ENCODE measurements at places on chromosomes 7 and 10.

- no peak for DNase-seq
These were observed 84.4 kb upstream of the NANOS1 start for GRCh38 chr10:118944959-118945633.

DNA sequence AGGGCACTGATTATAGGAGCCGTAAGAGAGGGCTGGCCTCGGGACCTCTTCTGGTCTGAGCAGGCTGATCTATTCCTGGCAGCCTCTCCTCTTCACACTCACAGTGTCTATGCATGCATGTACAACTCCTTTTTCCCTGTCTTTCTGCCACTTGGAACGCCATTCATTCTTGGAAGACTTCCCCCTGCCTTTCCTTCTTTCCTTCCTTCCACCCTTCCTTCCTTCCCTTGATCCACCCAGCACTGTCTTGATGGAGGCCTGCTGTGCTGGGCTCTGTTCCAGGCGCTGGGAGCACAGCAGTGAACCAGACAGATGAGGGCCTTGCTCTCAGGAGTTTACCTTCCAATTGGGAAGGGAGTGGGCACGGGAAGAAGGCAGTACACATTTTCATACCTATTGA is 114.8 kb downstream of the SH3PXD2A start:
- DNase-seq = no peak

DNA sequence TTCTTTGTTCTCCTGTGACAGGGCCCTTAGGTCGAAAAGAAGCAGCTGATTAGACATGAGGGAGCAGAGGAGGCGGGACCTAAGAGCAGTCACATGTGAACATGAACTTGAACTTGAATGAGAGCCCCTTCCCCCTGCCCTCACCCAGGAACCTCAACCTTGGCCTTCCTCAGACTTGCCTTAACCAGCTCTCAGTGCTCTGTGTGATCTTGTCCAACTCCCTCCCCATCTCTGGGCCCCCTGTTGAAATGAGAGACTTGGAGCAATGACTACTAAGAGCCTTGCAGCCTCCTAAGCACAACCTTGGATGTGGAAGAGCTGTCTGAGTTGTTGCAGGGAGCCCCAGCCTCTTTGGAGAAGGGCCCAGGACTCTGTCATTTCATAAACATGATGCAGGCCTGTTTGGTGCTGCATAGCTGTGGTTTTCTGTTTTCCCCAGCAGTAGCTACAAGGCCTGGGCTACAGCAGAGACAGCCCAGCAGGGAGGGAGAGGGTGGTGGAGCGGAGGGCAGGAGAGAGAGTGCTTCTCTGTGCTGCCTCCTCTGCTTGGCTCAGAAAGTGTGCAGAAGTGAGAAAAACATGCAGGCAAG is 123.9 kb upstream of the ZMIZ1 start:
- peak; percentile 95 for DNase-seq

- no peak for DNase-seq
These were observed 16.9 kb upstream of the CDK14 start for GRCh38 chr7:90579181-90579688.

GRCh38 chr7:17844022-17844421 is 96.3 kb downstream of the SNX13 start:
- DNase-seq = no peak

DNA sequence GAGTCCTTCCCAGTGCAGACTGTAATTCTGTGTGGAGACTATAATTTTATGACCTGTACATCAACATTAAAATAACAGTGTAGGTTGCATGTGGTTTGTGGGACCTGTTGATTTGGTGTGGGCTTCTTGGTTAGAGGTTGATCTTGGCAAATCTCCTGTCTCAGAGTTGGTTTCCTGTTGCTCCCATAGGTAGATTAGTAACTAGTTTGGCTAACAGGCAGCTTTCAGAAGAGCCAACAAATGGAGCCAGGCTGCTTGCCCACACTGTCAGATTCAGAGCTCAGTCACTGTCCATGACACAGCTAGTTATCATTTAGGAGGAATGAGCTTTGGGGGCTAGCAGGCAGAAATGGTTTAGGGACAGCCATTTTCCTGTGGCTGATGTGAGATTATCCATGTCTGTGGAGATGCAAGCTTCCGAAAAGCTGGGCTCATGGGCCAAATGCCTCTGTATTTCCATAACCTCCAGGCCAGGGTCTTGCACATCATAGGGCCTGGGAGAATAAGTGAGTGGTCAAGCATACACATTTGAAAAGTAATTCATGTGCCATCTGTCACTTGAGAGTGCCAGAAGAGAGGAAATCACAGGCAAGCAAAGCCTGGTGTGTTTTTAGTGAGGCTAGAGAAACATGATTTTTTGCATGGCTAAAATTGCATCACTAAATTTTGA is 33.4 kb downstream of the CCM2 start:
- no peak for DNase-seq

- no peak for DNase-seq
These were observed 821.2 kb downstream of the CNTNAP2 start for GRCh38 chr7:146937836-146938235.

GRCh38 chr7:150756166-150756565 is 18.9 kb downstream of the GIMAP5 start:
- no peak for DNase-seq

GRCh38 chr10:10198363-10198762 is 819.3 kb upstream of the CELF2 start:
- DNase-seq = no peak

DNA sequence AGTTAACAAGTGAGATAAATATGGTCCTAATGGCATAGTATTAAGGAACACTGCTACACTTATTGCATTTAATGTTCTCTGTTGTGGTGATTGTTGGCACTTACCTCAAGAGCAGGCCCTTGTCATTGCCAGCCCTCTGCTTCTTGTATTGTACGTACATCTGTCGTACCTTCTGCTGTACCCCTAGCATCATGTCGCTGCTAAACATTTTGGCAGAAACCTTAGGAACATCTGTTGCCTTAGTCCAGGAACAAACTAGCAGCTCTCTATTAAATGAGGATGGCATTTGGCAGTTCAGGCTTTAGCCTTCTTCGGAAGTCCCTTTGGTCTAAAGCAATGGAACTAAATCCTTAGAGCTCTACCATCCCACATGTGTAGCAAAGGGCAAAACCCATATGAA is 47.6 kb downstream of the PRKG1 start:
- DNase-seq = no peak

DNA sequence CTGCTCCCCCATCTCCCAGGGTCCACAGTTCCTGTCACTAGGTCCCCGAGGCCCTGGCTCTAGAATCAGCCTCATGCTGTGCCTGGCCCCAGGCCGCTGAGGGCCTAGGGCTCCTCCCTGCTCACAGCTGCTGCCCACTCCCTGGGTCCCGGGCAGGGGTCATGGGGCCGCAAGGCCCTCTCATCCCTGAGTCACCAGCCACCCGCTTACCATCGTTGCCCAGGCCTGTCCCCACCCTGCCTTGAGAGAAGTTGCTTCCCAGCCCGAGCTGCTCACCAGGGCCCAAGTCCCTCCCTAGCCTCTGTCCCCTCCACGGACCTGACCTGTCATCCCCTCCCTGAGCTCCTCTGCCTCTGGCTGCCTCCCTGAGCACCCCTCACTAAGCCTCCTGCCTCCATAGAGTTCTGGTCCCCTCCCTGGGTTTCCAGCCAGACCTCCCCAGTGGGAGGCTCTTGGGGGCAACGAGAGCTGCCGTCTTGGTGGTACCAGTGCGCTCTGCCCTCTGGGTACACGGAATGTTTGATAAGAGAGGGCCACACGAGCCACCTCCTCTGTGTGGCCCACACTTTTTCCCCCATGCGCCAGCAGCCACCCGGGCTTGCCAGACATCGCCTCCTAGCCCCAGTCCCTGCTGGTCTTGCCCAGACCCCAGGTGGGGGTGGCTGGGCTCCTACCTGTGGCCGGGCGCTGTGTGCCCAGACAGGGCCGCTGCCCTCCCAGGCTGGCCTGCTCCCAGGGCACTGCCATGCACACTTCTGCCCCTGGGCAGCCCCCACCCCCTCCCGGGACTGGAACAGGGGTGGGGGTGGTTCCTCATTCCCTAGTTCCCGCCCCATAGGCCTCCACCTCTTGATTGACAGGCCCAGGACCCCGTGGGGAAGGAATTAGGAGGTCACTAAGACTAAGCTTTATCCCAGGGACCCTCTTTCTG is 21.3 kb downstream of the MLXIPL start:
- no peak for DNase-seq

DNA sequence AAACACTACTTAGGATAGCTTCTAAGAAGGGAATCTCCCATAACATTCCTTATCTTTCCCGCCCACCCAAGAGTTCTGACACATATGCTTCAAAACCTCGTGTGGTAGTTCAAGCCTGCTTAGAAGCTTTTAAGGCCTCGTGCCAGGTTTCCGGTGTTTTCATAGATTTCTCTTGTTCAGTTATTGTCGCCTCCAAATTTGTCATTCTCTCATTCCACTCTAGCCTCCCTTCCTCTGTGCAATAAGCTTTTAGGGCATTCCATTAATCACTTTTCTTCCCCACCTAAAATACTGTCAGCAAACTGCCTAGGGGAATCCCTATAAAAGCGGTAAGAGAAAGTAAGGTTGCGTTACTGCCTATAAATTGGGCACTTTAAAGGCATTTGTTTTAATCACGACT is 718 bp upstream of the BPGM start:
- DNase-seq = no peak

DNA sequence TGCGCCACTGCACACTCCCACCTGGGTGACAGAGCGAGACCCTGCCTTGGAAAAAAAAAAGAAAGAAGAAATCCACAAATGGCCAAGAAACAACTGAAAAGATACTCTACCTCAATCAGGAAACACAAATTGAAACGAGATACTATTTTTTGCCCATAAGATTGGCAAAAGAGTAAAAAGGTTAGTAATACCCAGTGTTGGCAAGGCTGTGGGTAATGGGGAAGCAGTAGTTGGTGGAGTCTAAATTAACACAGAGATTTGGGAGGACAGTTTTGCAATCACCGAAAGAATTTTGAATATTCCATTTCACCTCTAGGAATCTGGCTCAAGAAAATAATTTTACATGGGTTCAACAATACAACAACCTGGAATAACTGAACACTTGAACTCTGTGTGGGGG is 19.9 kb downstream of the ABRAXAS2 start:
- DNase-seq = no peak

DNA sequence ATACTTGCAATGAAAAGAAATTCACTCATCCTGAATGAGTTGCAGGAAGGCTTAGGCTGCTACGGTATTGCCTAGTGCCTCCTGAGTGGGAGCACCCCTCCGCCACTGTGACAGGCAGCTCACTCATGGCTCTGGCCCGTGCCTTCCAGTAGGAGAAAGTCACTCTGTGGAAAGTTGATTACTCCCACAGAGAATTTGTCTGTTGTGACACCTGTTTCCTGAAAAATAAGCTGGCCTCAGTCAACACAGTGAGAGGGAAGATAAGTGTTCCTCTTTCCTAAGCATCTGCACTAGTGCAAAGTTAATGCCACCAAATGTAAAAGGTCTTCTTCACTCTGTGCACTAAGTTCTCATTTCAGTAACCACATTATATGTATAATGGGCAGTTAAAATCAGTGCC is 158.8 kb upstream of the INHBA start:
- no peak for DNase-seq

DNA sequence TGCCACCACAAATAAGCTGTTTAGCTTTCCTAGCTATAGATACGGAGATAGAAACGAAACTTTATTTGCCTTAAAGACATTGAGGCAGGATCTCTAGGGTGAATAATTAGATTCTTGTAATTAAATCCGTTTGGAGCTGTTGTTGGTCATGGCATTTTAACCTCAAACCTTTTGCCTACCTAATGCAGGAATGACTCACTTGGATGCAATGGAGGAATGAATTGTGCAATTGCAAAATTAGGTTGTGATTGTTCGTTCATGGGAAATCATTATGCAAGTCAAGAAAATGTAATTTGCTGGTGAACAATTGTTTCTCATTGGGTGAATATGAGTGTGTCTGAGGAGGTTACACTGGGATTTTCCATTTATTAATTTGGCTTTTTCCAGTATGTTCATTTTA is 703.5 kb downstream of the GATA3 start:
- no peak for DNase-seq

DNA sequence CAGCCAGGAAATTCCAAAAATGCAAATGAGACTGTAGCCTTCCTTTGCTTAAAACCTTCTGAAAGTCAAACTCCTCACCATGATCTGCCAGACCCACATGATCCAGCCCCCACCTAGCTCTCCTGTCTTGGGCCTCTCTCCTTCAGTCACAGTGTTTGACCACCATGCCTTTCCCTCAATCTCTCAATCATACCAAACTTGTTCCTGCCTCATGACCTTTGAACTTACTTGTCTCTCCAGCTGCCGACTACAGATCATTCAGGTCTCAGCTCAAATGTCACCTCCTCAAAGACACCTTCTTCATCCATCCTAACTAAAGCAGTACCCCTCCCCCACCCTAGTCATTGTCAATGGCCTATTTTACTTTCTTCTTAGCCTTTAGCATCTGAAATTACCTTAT is 9.3 kb upstream of the ADD3 start:
- DNase-seq = no peak

All from AG04450 (cell line).